Kidney glomerular epithelial cell (primary cell): ENCODE measurements at places on chromosomes 4 and X.

DNA sequence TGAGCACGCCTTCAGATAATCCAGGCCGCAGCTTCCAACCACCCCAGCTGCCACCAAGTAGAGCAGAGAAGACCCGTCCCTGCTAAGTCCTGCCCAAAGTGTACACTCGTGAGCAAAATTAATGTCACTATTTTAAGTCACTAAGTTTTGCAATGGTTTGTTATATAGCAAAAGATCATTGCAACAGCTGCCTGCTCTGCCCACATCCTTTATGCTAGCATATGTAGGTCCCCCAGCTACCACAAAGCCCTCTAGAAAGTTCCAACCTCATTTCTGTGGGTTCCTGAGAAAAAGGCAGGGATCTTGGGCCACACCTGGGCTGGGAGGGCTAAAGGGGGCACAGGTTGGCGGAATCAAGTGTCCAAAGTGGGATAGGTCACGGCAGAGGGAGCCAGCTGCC, 346.9 kb downstream of the BCOR start:
- DNase-seq: no peak

- no peak for DNase-seq
These were observed 16.1 kb upstream of the HPF1 start for GRCh38 chr4:169773889-169774288.

- DNase-seq: no peak
These were observed 344.7 kb downstream of the PCDH10 start for GRCh38 chr4:133493776-133494175.

DNA sequence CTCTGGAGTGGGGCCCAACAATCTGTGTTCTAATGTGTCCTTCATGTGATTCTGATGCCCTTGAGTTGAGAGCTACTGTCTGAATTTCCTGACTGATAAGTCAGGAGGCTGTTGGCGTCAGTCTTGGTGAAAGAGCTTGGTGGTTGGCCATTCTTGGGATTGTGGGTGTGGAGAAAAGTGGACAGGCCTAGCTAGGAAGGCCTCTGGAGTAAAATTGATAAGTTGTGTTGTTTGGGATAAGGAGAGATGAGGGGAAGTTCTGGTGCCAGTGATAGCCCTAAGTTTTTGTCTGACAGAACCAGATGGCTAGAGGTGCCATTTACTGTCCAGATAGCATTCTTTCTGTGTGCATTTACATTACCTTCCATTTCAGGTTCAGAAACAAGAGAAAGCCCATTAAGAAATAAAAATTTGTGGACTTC, 11.7 kb downstream of the NSD2 start:
- no peak for DNase-seq
